Esophagus squamous epithelium (tissue), 5 donors: ENCODE measurements at places on chromosomes 2 and 18.

DNA sequence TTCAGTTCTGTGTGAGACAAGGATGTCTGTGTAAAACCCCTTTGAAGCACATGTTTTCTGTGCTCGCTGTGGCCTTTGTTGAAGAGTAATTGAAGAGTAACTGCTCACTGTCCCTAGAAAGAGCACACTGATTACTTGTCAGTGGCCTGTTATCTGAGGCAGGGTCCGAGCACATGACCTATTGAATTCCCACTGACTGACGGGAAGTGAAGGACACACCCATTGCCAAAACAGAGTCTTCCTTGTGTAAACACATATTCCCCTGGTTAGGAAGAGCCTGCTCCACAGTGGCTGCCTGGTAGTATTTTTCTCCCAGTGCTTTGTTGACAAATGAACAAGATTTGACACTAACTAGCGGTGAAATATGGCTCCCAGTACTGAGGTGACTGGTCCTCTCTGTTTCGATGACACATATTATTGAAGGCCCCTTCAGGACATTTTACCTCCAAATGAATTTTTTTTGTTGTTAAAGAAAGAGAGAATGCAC is 148.5 kb upstream of the GYPC start:
- no peak for DNase-seq

GRCh38 chr2:75465317-75465984 is 95.3 kb downstream of the EVA1A start:
- no peak for DNase-seq

DNA sequence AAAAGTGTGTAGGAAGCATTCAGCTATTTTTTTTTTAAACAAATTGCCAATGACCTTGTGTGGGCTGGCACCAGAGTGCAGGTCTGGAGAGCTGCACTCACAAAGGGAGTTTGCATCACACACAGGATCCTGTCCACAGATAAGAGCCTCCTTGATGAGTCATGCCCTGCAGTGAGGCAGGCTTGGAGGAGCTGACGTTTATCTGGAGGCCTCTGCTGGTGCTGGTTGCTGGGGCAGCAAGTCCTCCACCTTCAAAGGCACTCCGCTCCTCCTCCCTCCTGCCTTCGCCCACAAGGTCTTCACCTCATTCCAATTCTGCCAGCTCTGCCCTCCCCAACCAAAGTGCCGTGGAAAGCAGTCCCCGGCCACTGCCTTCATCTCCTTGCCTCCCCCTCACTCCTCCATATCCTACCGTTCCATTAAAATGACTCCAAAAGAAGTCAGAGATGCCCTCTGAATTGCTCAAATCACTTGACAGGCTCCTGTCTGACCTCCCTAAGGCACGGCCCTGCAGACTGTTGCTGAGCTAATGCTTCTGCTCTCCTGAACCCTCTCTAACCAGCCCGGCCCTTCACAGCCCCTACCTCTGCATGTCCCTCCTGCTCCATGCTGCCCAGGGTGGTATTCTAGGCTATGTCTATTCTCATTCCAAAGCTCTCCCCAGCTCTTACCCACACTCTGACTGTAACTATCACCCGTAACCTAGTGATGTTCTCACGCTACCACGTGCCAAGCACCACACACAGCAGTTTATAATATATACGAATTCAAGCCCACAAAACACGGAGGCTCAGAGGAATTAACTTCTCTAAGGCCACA is 30.9 kb downstream of the LONRF2 start:
- DNase-seq: no peak

GRCh38 chr2:170258382-170258781 is 80.4 kb downstream of the MYO3B start:
- DNase-seq: no peak

GRCh38 chr18:51562866-51563265 is 365.4 kb upstream of the MEX3C start:
- DNase-seq: no peak

- no peak for DNase-seq
Observed at GRCh38 chr2:10451819-10452218, 3.7 kb upstream of the ODC1 start.

GRCh38 chr18:51630706-51631105 is 433.2 kb upstream of the MEX3C start:
- no peak for DNase-seq

DNA sequence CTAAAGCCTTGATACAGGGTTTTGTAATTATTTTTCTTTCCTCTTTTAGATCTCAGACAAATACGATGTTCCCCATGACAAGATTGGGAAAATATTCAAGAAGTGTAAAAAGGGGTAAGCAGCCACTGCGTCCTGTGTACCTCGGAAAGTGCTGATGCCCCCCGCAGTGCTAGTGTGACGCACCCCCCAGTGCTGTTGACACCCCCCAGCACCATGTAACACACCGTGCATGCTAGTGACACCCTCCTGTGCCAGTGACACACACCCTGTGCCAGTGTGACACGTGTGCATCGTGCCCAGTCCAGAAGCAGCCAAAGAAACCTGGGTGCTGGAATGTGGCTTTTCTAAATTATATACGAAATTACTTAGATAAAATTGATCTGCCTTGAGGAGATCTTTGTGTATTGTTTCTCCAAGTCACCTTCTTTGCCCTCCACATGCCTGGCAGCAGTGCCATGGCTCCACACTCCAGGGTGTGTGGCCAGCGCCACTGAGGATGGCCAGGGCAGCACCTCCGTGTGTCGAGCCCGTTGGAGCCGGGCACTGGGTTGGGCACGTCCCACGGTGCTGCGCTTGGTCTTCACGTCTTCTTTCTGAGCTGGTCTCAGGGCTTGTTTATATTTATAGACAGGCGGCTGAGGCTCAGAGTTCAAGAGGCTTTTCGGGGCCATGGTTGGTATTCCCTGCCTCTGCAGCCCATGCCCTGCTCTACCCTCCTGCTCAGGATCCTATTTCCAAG is 44.3 kb upstream of the KLF11 start:
- no peak for DNase-seq

- DNase-seq: no peak
Observed at GRCh38 chr2:216635701-216636550, 2.7 kb downstream of the IGFBP2 start.

DNA sequence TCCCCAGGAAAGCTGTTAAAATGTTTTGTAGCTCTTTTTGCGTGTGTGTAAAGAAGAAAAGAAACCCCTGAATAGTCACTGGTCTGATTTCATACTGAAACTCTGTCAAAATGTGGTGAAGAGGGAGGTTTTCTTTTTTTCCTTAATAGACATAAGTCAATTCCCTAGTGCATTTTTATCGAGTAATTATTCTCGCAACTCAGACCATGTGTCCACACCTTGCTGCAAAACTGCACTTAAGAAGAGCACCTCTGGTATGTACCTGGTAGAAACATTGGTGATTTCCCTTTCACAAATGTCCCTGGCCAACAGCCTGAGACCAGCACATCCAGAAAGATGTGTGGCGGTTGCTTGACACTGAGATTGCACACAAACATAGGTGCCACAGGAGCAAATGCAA is 159.9 kb downstream of the ZNF521 start:
- DNase-seq: no peak

GRCh38 chr2:54958717-54959371 is 91.4 kb downstream of the RTN4 start:
- no peak for DNase-seq

DNA sequence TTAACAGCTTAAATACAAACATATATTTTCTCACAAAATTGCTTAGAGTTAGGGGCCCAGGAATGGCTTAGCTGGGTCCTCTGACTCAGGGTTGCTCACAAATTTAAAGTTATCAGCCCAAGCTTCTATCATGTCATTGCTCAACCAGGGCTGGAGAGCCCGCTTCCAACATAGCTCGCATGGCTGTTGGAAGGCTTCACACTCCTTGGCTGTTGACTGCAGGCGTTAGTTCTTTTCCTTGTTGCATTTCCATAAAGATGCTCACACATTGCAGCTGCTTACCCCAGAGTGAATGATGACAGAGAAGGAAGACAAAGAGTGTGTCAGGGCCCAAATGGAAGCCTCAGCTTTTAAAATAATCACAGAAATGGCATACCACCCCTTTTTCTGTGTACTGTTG is 62.9 kb upstream of the TFPI start:
- no peak for DNase-seq

- DNase-seq: no peak
Observed at GRCh38 chr18:50658601-50659000, 98.7 kb downstream of the MAPK4 start.

- no peak for DNase-seq
Observed at GRCh38 chr18:10453806-10454680, at the start of gene APCDD1. APCDD1 (plus strand) TSS chr18:10454635; CDS start chr18:10454982, 347 bp downstream.

GRCh38 chr18:3138274-3138975 is 81.3 kb downstream of the MYOM1 start:
- DNase-seq: no peak

DNA sequence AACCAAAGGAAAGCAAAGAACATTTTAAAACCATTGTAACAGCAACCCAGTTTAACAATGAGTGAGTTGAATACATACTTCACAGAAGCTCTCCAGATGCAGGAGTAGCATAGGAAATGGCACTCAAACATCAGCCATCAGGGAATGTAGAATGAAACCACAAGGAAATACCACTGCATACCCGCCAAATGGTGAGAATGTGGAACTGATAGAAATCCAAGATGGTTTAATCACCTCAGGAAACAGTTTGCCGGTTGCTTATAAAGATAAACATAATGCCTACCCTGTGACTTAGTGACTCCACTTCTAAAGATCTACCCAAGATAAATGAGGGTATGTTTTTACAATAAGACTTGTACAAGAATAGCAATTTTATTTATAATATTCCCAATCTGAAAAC is 132.0 kb downstream of the GALNT1 start:
- no peak for DNase-seq

DNA sequence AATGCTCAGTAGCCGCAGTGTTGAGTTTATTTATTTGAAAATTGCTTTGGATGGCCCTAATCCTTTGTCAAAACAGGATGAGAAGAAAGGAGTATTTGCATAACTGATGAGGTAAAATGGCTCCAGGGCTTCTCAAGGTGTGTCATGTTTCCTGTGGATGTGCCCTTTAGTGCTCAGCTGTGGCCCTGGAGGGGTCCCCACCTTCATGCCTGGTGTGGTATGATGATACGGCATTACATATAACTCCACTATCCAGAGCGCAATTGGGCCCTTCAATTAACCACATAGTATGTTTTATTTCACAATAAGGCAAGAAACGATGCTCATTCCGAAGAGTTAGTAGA is 39.8 kb upstream of the TMEM178A start:
- no peak for DNase-seq

- no peak for DNase-seq
Observed at GRCh38 chr2:107545851-107546250, 280.8 kb upstream of the RGPD4 start.

GRCh38 chr2:240301256-240301795 is 134.1 kb upstream of the GPC1 start:
- DNase-seq: no peak

GRCh38 chr2:134099273-134099672 is 154.6 kb upstream of the MGAT5 start:
- no peak for DNase-seq

DNA sequence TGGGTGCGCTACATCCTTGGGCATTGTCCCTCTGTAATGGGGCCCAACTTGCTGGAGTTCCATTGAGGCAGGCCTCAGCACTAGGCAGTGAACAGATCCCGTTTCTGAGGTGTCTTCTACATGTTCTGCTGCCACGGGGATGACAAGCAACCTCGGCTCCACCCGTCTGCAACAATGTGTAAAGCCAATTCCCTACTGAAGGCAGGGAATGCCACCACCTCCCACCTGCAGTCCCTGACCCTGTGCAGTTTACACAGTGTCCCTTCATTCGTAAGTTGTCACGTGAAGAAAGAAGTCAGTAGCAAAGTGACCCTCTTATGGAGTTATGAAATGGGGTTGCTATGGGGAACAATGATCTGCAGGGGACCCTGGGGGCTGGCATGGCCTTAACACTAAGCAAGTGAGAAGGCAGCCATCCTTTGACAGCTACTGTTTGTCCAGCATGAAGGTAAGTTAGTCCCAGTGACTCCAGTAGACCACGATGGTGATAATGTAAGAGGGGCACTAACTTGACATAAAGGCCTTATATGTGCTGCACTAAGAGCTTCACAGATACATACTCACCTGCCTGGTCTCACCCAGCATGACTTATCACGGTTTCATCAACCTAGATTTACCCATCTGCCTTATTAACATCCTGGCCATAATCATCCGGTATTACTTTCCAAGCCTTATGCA is 130.6 kb upstream of the ZSWIM2 start:
- DNase-seq: no peak

GRCh38 chr2:107633580-107634147 is 193.0 kb upstream of the RGPD4 start:
- DNase-seq: no peak

- no peak for DNase-seq
Observed at GRCh38 chr18:45321520-45321919, 293.8 kb upstream of the SLC14A2 start.
